Stimulated activated CD4-positive, alpha-beta T cell treated with anti-CD3 and anti-CD28 coated beads, TNF-alpha, amount 100 ng/mL, for 4 hours (primary cell): ENCODE measurements at places on chromosomes 7 and 10.

DNA sequence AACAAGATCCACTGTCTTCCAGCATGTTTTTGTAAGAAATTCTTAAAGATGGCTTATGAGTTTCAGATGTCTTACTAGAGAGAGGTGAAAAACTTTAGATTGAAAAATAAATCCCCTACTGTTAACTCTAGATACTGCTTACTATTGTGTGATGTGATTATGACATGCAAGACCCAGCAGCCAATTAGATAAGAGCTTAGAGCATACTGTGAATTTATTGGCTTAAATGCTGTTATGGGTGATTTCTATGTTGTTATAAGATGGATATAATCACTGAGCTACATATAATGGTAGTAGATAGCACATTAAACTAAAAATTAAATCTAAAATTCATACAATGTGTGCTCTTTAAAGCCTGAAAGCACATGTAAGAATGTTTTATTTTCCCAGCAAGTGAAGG, at the start of gene RNF133:
Gene RNF133, minus strand, starts transcription at position 101 of the 400 bp plus-strand sequence. CDS start 199 bp downstream, outside the sequence.
- no peak for DNase-seq

DNA sequence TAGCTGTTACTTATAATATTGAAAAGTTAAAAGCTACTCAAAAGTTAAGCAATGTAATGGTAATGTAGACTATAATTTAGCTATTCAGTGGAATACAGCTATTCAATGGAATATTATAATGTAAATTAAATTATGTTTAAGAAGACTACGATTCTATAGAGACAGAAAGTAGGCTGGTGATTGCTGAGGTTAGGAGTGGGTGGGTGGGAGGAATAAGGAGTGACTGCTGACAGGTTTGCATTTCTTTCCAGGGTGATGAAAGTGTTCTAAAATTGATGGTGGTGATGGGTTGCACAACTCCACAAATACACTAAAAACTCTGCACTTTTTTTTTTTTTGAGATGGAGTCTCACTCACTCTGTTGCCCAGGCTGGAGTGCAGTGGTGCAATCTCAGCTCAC, 21.4 kb downstream of the DENND2A start:
- no peak for DNase-seq

- DNase-seq, result no peak
Measured at GRCh38 chr10:64277536-64277935, 756.3 kb downstream of the REEP3 start.

DNA sequence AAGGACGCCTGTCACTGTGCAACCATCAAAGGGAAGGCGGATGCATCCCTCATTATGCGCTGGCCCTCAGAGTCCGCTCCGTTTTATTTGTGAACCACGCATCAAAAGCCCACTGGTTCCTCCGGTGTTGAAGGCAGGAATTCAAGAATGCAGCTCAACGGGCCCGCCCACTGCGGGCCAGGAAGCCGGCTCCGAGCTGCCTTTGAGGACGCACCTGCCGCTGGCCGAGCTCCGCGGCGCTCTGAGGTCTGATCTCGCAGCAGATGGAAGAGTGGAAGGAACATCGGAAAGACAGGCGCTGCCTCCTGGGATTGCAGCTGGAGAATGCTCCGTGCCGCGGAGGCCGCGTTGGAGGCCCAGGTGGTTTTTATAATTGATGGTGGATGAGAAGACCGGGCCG, 56.9 kb upstream of the ADGRA1 start:
- DNase-seq, result no peak

- DNase-seq, result no peak
Measured at GRCh38 chr7:114889646-114890285, 32.1 kb upstream of the MDFIC start.

GRCh38 chr10:63710703-63711102, 189.5 kb downstream of the REEP3 start:
- no peak for DNase-seq

DNA sequence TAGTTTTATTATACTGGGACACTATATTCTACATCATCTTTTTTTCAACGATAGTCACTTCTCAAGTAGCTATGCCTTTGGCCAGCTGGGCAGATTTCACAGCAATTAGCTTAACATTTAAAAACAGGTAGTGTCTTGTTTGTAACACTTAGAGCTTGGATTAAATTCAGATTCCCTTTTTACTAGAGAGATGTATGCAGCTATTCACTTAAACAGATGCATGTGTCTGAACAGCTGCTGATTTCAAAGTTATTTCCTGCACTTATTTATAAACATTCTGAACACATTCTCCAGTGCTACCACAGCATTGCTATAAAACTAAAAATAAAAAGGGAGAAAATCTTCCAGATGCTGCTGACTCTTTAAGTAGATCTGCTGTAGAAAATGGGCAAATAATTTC, 637.2 kb downstream of the POM121L12 start:
- DNase-seq, result no peak

DNA sequence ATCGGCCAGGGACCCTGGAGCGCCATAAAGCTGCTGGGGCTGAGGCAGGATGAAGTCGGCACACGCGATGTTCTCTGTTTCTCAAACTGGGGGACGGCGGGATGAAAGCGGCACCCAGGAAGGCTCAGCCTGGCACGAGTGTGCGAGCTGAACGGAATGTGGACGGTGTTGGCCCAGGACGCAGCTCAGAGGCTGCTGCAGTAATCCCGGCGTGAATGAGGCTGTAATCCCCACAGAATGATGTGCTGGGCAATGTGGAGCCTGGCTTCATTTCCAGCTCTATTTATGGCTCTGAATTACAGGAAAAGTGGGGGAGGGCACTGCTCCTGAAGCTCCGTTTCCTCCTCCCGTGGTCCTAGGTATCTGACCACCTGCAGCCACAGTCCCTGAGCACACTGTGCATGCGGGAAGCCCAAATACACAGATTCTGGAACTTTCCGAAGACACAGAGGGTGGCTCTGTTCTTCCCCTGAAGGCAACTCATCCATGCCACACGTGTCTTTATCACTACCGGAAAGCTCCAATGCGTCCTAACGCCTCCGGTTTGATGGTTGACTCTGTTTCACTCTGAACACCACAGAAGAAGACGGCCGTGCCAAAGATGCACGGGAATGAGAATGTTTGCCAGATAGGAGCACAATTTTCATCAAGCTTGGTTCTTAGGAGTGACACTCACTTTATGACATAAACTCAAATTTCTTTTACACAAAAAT, 37.6 kb downstream of the KLF6 start:
- DNase-seq, result no peak

- DNase-seq, result no peak
Measured at GRCh38 chr7:81110673-81111072, 191.8 kb upstream of the SEMA3C start.

DNA sequence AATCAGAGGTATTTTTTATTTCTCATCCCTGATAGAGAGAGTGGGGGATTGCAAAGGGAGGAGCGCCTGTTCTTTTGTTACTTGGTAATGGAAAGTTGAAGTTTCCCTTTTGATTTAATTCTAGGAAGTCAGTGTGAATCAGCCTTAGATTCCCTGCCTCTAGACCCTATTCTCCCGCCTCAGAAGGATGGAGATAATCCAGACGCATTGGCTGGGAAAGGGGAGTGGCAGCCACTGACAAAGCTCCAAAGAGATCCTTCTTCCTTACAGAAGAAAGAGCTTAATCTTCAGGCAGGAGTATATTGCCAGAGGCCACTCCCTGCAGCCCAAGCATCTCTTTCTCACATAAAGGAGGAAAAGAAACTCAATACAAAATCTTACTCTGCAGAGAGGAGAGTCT, 122.3 kb upstream of the GALNT17 start:
- no peak for DNase-seq

- DNase-seq, result no peak
Measured at GRCh38 chr10:121771966-121772365, 155.9 kb downstream of the ATE1 start.

GRCh38 chr7:72098807-72099580, 313.1 kb downstream of the CALN1 start:
- DNase-seq, result no peak

- no peak for DNase-seq
Measured at GRCh38 chr7:143492799-143493739, 15.4 kb downstream of the TAS2R41 start.

DNA sequence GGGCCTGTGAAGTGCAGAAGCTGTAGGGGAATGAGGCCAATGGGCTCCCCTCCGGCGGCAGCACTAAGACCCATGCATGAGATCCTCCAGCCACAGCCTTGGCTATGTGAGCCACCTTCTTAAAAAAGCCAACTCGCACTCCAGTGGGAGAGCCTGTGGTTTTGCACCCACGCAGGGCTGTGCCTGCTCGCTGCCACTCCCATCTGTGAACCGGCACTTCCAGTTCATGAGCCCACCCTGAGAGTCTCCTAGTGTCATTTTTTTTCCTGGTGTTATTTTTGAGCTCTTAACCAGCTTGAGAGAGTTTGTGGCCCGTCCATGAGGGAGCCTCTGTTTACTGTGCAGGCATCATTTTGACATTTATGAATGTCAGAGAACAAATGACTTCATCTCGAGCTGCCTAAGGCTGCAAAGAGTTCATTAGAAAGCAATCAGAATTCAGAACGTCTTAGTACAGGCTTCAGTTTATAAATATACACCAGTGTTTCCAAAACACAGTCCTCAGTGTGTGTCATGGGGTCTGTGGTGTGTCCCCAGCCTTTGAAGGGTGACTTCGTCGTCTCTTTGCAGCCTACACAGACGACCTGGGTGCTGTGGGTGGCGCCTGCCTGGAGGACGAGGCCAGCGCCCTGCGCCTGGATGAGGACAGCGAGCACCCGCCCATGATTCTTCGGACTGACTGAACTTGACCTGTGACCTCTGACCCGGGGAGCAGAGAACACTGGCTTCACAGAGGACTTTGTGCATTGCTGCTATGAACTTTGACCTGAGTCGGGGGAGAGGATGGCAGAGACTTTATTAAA, 40.4 kb downstream of the WIPI2 start:
- DNase-seq, result no peak

- DNase-seq, result no peak
Measured at GRCh38 chr10:103852856-103853255, 2.5 kb downstream of the SH3PXD2A start.

DNA sequence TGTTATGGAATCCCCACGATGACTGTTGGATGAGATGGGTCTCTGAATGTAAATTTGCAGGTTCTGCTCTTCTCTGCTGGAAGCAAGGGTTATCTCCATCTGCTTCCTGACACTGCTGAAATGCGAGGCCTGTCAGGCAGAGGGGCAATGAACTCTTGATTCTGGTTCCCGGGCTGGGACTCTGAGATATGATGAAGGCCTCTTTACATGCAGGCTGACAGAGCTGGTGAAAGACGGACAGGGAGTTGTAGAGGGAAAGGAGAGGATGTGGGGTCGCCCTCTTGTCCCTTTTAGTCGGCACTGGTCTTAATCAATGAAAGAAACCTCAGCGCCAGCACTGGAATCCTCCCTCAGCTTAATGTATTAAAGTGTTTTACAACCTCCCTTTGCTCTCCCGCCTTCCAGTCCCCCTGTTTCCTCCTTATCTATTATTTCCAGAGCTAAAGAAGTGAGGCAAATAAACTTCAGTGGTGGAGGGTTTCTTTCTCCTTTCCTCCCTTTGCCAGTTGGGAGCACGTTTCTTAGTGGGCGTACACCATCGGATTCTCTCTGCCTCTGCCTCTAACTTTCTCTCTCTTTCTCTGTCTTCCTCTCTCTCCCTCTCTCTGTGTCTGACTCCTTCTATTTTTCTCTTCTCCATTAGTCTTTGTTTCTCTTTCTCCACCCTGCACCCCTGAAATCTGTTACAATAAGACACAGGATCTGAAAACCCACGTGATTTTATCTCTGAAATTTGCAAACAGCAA, 145.6 kb downstream of the BAMBI start:
- DNase-seq, result no peak

- DNase-seq, result no peak
Measured at GRCh38 chr10:126256864-126257263, 131.4 kb downstream of the ADAM12 start.

DNA sequence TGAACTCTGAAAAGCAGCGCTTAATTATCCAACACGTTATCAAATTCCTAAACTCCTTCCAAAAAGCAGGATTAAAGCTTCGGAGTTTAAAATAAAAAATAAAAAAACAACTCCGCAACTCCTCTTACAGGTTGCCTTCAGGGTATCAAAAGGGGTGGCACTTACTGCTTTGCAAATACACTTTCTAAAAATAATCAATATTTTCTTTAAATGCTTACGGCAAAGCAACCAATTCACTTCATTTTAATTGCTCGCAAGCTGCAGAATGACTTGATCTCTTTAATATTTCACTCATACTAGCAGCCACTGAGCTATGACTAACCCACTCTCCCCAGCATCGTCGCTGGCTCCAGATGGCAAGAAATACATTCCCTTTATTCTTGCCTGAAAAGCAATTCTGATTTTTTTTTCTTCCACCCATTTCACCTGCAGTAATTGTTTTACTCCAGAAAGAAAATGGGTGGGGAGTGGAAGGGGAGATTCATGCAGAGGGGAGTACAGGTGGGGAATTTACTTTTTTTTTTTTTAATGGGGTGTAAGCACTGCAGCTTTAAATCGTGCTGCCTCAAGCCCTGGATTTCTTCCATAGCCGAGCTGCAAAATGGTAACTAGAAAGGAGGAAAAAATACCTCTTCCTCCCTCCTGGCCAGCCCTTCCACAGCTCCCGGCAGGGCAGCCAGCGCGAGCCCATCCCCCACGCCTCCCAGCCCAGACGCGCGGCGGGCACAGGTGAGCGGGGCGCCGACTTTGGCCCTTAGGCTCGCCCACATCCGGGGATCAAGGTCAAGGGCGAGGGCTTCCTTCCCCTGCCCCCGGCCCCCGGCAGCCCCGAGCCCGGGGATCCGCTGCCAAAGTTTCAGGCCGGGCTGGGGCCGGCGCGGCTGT, 54.2 kb upstream of the FHIP2A start:
- no peak for DNase-seq

DNA sequence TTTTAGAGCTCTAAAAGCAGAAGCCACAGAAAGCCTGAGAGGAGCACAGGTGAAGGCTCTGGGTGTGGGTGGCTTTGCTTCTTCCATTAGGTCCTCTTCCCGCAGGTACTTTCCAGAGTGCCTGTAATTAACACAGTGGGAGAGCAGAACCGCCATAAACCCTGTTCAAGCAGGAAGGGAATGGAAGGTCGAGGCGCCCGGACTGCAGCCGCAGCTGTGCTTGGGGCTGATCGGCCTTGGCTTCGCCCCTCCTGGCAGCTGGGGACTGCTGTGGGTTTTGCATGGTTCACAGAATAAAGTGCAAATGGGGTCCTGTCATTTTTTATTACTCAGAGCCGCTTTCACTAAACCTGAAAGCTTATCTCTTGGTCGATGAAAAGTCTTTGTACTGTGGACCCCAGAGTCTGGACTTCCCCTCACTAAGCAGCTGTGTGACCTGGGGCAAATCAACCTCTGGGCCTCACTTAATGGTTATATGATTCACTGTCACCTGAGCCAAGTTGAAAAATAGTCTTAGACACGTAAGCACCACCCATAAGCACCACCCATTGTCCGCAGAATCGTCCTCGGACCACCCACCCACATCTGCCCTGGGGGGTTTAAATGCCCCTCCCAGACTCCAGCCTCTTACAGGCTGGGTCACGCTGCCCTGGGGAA, 100.9 kb downstream of the XRCC2 start:
- no peak for DNase-seq

- no peak for DNase-seq
Measured at GRCh38 chr7:2955269-2955668, 88.4 kb downstream of the CARD11 start.

GRCh38 chr10:79383974-79384606, 36.8 kb downstream of the PPIF start:
- no peak for DNase-seq
